ENCODE measurements at places on chromosomes 13 and 19.

GRCh38 chr19:1220976-1221903 is 15.7 kb downstream of the STK11 start:
- DNase-seq: peak; percentile 59

GRCh38 chr19:39971380-39972035 is 543 bp downstream of the PSMC4 start:
- no peak for DNase-seq

- no peak for DNase-seq
These were observed 1.1 kb downstream of the ATP4A start for GRCh38 chr19:35562336-35562735.

GRCh38 chr13:57665481-57665880 is 33.9 kb downstream of the PCDH17 start:
- DNase-seq: no peak

DNA sequence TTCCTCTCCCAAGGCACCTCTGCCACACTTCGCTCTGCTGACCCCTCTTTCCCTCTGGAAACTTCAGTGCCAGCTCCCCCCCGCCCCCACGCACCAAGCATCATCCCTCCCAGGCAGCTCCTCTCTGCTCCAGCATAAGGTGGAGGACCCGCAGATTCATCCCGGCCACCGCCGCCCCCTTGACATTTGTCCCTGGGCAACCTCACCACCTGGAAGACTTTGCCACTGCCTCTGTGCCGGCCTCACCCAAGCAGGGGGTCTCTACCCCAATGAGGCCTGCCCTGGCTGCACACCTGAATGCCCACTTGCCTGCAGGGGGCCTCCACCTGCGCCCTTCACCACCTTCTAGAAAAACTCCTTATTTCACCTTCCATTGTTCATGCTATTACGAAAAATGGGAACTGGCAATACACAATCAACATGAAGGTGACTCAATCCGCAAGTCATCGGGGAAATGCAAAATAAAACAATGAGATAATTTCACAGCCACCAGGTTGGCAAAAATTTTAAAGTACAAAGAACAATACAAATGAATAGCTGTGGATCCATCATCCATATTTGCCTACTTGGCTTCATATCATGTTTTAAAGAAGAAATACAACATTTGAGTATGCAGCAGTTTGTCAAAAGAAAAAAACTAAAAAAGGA is 21.9 kb downstream of the CCNE1 start:
- DNase-seq: no peak

DNA sequence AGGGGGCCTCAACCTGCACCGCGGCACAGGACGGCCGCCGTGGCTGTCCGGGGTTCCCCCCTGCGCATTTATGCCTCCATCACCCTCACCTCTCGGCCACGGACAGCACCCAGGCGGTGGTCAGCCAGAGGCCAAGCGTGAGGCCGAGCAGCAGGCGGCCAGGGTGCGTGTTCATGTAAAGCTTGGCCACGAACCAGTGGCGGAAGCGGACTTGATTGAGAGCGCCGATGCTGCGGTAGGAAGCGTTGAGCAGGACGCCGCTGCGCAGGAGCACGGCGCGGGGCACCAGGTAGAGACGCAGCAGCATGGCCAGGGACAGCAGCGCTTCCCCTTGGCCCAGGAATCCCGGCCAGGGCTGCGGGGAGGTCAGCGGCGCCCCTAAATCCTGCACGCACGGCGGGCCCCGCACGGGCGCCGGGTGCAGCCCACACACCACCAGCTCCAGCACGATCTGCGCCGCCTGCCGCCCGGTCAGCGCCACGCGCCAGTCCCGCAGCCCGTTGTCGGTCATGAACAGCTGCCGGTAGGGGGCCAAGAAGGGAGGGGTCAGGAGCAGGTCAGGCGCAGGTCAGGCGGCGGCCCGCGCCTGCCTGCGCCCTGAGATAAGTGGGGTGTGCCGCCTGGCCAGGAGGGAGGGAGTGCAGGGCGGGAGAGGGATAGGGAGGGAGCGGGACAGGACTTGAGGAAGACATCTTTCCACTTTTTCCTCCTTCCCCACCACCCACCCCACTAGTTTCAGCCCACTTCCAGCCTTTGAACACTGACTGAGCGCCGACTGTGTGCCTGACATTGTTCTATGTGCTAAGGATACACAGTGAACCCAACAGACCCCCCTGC is 6.5 kb downstream of the KCNN4 start:
- peak; percentile 73 for DNase-seq

GRCh38 chr13:99279637-99280036 is 21.5 kb upstream of the GPR18 start:
- DNase-seq: no peak

DNA sequence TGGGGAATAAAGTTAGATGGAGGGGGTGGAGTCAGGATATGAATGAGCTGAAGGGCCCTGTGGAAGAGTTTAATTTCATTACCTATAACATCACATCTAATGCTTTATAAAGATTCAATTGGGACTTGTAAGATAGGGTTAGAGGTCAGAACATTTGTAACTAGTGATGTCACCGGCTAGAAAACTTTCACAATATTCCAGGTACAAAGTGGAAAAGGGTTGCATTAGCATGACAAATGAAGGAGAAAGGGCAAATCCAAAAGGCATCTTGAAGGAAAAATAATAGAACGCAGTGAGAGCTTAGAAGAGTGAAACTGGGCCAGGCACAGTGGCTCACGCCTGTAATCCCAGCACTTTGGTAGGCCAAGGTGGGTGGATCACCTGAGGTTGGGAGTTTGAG is 7.6 kb downstream of the MBNL2 start:
- DNase-seq: no peak

GRCh38 chr13:75175575-75175974 is 306.4 kb downstream of the TBC1D4 start:
- DNase-seq: no peak

- no peak for DNase-seq
These were observed 45.3 kb downstream of the UFM1 start for GRCh38 chr13:38394777-38395496.

DNA sequence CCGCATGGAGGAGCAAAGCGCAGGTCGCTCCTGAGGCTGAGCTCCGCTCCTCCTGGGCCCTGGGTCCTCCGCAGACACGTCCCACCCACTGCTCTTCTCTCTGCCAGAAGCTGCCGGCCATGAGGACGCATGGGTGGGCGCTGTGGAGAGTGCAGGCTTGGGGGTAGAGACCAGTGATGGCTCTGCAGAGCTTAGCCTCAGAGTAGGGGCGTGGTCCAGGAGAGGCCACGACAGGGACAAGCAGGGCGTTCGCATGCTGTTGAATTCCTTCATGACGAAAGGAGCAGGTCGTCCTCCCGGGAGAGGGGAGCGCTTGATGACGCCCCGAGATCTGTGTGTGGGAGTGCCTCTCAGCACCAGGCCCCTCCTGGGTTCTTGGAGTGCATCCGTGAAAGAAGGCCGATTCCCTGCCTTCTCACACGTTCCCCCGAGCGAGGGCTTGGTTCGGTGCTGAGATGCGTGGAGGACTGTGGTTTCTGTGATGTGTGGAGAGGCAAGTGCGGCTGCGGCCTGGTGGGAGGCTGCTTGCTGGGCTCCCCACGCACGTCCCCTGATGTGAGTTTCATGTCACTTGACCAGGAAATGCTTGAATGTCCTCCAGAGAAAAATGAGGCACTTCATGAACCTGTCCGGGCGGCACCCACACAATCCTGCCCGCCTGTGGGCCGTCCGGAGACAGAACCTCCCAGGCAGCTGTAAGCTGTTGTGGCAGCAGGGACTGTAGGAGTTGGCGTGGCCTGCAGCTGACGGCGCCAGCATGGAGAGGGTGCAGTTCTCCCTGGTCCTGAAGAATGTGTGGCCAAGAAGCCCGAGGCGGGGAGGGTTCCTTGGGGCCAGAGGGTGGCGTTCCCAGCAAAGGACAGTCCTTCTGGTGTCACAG is 4.5 kb downstream of the SF3A2 start:
- no peak for DNase-seq

- no peak for DNase-seq
These were observed 7.6 kb upstream of the IPO5 start for GRCh38 chr13:97945792-97946419.

- DNase-seq: peak; percentile 87
These were observed 11.1 kb upstream of the SHISA2 start for GRCh38 chr13:26062853-26063444.

DNA sequence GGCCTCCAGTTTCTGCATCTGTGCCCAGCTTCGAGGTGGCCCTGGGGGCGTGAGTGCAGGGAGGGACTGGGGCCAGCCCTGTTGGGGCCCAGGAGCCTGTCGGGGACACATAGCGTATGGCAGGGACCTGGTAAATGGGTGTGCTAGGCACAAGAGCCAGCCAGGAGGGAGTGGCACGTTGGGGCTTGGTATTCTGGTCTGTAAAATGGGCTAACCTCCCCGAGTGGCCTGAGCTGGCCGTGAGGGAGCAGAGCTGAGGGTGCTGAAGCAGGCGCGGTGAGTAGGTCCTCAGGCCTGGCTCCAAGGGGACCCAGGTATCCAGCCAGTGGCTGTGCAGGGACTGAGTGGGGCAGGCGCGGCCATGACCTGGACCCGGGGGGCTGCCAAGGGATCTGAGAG is 4.3 kb downstream of the PTOV1 start:
- DNase-seq: no peak

- DNase-seq: no peak
These were observed 13.8 kb downstream of the KLC3 start for GRCh38 chr19:45354241-45354842.

DNA sequence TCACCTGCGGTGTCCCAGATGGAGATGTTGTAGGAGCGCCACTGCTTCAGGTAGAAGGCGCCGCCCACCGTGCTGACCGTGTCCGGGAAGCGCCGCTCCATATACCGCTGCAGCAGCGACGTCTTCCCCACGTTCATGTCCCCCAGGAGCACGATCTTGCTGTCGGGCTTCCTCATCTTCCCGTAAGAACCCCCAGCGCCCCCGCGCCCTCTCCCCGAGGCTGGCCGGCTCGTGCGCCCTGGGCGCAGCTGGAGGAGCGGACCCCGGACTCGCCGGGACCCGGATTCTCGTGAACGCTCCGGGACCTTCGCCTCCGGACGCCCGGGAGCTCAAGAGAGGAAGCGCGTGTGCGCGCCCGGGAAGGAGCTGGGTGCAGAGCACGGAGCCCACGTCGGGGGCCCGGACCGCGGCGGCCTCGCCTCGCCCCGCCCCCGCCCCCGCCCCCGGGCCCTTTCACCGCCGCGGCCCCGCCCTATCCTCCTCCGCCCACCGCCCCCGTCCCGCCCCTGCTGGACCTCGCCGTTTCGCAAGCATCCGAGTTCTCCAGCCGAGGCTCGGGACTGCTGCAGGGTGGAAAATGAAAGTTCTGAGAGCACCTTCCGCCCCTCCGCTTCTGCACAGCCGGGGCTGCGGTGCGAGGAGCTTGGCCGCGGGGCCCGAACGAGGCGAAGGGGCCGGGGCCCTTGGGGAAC is at the start of gene RAB20:
Gene RAB20, minus strand, starts transcription at position 379 of the 692 bp plus-strand sequence. Its CDS starts 203 bp downstream, at position 176.
- DNase-seq: peak; percentile 92

DNA sequence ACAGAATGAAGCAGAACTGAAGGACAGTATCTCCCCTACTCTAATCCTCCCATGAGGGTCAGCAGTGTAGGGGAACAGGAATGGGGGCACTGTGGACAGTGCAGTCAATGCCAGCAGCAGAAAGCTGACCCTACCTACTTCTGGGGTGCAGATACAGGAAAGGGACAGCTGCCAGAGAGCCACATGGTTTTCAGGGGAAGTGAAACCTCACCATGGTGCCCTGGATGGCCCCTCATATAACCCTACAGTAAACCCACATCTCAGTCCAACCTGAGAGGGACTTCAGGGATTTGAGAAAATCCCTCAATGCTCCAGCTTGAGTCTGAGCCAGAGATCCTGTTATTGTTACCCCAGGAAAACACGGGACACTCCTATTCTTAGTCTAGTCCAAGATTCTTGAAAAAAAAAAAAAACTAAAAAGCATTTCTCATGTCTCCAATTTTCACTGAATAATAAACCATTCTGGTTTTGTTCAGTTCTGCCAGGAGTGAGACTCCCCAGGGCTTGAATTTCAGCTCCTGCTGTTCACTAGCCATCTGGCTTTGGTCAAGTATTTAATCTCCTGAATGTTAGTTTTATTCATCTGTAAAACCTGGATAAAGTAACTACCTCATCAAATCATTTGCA is 511.6 kb upstream of the ARGLU1 start:
- no peak for DNase-seq

All from lung (tissue), 17 donors.